Type B pancreatic cell (in vitro differentiated cells): ENCODE measurements at places on chromosomes 7 and 10.

DNA sequence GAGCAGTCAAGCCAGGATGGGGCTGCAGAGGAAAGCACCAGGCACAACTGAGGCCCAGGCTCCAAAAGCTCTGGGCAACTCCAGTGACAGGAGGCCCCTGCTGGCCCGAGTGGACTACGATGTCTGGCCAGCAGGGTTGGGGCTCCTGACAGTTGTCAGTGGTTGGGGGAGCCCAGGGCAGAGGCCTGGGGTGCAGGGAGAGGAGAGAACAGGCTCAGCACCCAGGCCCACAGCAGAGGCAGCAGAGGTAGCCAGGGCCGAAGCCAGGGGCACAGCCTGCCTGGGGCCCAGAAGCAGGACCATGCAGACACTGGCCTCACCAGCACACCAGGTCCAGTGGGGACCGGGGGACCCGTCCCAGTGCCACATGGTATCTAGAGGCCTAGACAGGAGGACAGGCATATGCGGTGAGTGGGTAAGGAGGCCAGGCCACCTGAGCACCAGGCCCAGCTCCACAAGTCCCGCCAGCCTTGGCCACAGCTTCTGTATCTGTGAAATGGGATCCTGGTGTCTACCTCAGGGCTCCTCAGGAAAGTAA lies 46.0 kb upstream of the LRRC18 start:
- no peak for DNase-seq

- DNase-seq: no peak
These were observed 118.3 kb downstream of the ARID5B start for GRCh38 chr10:62019685-62020359.

- DNase-seq: no peak
These were observed 102.1 kb upstream of the ANLN start for GRCh38 chr7:36287371-36288241.

DNA sequence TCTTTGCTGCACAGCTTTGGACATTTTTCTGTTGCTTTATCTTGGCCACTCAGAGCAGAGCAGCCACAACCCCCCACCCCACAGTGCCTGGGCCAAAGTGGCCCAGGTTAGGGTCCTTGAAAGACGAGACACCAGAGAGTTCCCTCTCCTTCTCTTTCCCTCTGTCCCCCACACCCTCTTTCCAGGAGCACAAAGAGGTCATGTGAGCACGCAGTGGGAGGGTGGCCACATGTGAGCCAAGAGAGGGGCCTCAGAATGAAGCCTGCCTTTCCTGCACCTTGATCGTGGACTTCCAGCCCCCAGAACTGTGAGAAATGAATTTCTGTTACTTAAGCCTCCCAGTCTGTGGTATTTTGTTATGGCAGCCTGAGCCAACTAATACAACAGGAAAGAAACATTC lies 14.6 kb upstream of the MSMB start:
- DNase-seq: no peak

GRCh38 chr10:17533731-17534130 lies 79.3 kb upstream of the ST8SIA6 start:
- DNase-seq: no peak
